ENCODE measurements at places on chromosomes 7 and 10.

DNA sequence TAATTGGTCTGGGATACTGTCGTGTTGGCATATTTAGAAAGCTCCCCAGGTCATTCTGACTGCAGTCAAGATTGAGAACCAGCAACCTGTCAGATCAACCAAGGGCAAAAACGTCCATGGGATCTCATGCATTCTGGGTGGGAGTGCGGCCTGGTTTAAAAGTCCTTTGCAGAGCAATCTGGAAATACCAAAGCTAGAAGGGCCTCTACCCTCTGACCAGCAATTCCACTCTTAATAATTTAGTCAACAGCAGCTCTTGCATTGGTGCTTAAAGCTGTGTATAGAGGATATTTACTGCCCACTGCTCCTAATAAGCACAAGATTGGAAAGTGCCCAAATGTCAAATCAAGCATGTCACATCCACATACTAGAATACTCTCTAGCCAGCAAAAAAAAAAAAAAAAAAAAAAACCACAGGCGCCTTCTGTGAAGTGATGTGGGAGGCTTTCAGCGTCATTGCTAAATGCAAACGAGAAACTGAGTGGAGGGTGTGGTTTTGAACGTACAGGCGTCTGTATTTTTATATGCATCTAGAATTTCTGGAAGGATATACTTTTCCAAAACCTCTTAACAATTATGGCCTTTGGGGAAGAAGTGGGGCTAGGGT lies 44.8 kb upstream of the HSPA12A start:
- DNase-seq = no peak

DNA sequence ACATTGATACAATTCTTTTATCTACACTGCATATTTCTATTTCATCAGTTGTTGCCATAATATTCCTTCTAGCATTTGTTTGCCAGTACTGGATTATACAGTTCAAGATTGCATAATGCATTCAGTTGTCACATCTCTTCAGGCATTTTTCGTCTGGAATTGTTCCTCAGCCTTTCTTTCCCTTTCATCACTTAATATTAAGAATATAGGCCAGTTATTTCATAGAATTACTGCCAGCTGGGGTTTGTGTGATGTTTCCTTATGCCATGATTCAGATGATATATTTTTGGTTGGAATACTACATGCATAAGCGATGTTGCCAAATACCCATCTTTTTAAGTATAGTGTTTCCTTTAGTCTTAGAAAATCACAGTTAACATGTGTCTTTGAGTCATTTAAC lies 20.8 kb downstream of the KIFBP start:
- no peak for DNase-seq

- DNase-seq = no peak
Observed at GRCh38 chr10:20288060-20288459, 471.8 kb downstream of the PLXDC2 start.

GRCh38 chr7:155205368-155206317 lies 92.0 kb upstream of the INSIG1 start:
- DNase-seq = peak; percentile 51

DNA sequence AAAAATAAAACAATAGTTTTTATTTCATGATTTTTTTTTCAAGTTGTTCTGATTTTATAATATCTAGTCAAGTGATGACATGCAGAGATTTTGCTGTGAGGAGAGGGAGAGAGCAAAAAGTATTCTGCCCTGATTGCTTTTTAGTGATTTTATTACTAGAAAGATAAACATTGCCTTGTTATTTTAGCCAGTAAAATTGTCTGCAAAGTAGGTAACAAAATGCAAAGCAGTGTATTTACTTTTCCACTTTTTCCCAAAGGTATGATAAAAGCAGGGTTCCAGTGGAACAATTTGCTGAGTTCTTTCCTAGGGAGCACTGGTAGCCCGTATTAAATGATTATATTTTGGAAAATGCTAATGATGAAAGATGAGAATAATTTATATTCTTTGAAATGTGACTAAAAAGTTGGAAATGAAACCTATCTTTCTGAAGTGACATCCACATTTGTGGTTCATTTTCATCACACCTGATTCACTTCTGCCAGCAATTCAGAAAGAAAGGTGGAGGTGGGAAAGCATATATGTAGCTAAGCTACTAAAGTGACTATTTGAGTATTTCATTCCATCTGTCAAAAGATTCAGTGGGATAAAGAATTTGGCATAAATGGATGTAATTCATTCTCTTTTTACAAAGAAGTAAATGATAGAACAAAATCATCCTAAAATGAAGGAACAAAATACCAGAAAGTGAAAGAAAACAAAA lies 300.3 kb downstream of the ADK start:
- no peak for DNase-seq

DNA sequence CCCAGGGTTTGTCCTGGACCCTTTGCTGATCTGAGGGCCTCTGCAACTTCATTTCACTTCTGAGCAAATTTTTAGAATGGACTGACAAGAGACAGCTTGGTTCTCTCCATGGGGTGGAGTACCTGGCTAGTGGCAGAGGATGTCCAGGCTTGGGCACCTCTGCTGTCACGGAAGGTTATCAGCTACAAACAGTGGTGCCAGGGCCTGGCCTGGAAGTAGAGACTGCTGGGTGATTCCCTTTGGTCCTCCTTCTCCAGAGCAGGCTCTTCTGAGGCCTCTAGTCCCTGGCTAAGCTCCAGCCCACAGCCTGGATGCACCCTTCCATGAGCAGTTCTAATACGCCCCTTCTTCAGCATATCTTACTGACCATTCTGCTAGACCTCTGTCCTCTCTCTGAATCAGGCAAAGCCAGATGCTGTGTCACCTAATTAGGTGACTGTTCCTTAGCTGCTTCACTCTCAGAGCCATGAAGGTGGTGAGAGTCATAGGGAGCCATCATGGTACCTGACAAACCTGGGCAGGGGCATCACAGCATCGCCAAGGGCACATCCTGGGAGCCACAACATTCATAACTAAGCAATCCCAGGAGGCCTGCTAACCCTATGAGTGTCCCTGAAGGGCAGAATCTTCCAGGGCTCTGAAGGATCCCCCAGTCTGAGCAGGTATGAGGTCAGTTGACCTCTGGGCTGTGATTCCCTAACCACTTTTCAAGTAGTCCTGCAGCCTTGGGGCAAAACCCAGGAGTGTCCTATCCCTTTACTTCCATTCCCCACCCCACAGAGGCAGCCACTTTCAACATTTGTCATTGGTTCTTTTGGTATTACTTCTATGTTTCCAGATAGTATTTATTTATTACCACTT lies 4.0 kb downstream of the ARHGAP22 start:
- DNase-seq = no peak

- DNase-seq = no peak
Observed at GRCh38 chr10:101284744-101285463, 55.6 kb upstream of the LBX1 start.

DNA sequence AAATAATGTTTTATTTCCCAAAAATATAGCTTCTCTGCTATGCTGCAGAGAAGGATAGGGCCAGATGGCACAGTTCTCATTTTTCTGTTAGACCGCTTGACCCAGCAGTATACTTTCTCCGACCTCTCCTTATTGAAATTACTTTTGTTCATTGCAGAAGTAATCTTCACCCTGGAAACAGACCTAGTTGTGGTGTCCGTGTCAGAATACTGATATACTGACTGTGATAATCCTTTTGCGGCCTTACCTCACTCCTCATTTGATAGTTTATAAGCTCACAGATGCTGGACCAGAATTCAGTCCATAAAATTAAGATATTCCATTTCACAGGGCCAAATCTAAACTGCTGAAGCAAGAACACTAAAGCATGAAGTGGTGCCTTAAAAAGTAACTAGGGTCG lies 260.6 kb upstream of the DKK1 start:
- DNase-seq = no peak

DNA sequence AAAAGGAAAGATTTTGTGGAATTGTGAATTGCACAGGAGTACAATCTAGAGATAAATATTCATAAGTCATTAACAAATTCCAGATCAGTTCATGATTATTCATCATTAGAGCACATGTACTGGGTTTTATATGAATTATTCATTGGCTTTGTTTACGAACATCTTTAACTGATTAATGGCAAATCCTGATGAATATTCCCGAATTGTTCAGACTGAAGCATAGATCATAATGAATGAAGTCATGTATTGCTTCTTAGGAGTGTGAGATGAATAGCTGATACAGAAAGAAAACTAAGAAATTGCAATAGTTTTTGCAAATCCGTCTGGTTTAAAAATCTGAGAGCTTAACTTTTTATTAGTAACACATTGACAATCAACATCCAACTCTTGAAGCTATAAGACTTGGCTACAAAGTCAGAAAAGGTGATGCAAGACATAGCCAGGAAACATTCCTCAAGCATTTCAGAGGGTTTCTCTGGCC lies 183.6 kb upstream of the DGKB start:
- no peak for DNase-seq

DNA sequence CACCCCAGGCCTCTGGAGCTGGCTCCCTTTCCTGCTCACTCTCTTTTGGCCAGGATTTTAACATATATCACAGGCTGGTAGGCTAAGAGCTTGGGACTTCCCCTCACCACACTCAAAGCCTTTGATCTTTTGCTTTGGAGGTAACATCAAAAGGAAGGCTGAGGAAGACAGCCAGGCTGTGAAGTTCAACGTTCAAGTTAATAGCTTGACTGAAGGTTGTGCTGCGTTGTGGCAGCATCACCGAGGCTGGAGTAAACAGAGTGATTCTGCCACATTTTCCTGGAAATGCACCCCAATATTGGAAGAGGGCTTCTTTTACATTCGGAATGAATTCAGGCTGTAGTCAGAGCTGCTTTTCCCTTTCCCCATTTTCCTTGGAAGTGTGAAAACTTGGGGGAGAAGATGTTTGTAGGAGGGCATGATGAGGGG lies 57.3 kb downstream of the TCF7L2 start:
- DNase-seq = no peak

DNA sequence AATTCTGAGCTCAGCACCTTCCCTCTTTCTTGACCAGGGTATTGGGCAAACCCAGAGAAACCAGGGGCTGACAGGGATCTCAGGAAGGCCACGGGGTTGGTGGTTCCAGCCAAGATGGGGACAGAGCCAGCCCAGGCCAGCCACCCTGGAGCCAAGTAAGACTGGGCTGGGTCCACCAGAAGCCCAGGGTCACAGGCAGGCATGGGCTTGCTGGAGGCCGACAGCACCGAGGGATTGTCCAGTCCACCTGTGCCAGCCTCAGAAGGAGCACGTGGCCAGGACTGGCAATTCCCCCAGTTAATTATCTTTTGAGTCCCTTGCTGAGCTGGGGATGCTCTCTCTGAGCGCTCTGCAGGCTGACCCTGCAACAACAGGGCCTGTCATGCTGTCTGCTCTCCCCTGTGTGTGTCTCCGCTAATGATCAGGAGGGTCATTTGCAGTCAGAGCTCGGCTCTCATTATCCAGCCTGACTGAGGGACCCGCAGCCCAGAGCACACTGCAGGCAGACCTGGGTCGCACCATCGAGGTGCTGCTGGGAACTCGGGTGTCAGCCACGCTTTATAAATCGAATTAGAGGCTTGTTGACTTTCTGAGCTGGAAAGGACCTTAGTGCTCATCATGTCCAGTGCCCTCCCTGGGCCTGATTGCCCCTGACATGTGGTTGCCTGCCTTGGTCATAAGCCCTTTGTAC lies 69.5 kb upstream of the PPIF start:
- DNase-seq = no peak

DNA sequence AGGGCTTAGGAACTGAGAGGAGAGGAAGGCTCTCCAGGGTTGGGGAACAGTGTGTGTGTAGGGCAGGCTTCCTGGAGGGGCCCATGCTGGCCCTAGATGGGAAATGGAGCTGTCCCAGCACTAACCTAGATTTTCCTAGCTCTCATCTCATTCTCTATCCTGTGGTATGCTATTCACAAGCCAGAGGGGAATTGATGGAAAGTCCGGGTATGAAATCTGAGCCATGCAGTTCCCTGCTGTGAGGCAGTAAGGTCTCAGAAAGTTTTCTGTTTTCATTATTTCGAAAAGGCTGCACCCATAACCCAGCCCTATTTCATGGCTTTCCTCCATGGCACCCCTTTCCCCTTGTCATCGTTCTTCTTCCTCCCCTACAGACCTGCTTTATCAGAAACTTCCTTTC lies 220.3 kb downstream of the RPS24 start:
- DNase-seq = no peak

GRCh38 chr10:70514591-70514990 lies 36.0 kb downstream of the PALD1 start:
- DNase-seq = no peak

DNA sequence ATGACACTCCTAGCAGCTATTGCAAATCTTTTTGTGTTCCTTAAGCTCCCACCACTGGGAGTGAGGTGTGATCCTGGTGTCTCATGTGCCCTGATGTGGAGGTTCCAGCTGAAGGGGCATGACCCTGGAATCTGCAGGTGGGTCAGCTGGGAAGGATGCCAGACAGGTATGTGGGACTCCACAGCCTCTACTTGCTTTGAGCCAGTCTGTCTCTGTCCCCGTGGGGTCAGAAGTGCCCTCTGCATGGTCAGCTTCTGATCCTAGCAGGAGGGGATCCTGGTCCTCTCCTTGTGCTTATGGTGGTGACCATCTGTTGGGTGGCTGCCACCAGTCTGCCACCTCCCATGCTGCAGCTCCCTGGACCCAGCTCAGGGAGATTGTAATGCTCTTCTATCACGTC lies 51.1 kb upstream of the COMTD1 start:
- DNase-seq = no peak

- no peak for DNase-seq
Observed at GRCh38 chr7:102404005-102404861, 8.1 kb downstream of the PRKRIP1 start.
